ENCODE measurements at places on chromosomes 16 and 17.

DNA sequence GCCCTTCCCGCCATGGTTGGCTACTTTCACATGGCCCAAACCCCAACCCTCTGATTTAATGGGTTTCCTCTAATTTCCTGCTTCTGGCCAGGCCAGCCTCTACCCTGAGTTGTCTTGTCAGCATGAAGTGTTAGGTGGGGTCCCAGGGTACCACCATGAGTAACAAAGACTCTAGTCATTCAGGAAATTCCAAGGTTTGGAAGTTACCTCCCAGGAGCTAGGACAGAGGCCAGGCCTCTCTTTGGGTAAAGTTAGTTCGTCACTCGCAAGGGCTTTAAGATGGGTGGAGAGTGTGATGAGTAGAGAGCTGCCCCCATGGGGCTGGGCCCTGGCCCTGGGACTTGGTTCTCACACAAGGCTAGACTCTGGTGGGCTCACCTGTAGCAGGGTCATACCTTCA, 54.6 kb downstream of the PLD6 start:
- peak; percentile 70 for DNase-seq

GRCh38 chr17:73292031-73292531, 19.7 kb downstream of the CDC42EP4 start:
- peak; percentile 88 for DNase-seq

DNA sequence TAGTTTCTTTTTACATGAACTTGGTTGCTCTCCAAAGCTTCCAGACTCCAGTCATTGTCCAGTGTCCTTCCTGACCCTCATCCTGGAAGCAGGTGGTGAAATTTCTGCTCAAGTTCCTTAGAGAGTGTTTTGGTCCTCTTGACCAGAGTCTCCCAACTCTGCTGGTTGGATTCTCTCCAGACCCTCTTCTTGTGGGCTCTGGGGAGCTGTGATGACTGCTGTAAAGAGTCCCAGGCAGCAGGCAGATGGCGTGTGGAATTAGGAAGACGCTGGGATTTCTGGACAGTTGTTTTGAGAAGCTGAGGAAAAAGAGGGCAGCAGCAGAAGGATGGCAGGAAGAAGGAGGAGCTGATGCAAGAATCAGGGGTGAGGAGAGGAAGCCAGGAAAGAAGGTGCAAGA, 1.6 kb upstream of the SEZ6 start:
- no peak for DNase-seq

DNA sequence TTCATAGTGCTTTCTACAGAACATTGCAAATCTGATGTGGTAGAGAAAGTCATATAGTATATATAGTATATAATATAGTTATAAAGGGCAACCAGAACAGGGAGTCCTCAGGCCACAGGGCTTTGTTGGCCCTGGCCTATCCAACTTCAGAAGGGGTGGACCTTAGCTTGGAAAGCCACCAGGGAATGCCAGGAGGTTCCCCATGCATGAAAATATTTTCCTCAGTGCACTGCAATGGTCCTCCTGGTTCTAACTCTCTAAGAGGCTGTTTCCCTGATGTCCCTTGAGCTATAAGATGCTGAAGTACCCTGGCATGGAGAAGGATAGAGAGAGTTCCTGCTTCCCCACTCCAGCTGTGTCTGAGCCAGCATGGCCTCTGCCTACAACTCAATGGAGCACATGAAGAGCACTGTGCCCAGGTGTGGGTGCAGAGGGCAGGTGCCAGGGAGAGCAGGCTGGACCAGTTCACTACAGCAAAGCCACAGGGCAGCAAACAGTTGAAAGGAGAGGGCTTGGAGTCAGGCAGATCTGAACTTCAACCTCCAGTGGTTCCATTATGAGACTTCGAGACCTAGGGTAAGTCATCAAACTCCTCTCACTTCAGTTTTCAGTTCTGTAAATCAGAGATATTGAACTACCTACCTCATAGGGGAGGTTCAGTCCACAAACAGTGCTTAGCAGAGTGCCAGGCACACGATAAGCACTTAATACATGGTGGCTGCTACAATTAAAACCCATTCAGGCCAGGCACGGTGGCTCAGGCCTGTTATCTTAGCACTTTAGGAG, 183.1 kb downstream of the SALL1 start:
- DNase-seq: no peak

DNA sequence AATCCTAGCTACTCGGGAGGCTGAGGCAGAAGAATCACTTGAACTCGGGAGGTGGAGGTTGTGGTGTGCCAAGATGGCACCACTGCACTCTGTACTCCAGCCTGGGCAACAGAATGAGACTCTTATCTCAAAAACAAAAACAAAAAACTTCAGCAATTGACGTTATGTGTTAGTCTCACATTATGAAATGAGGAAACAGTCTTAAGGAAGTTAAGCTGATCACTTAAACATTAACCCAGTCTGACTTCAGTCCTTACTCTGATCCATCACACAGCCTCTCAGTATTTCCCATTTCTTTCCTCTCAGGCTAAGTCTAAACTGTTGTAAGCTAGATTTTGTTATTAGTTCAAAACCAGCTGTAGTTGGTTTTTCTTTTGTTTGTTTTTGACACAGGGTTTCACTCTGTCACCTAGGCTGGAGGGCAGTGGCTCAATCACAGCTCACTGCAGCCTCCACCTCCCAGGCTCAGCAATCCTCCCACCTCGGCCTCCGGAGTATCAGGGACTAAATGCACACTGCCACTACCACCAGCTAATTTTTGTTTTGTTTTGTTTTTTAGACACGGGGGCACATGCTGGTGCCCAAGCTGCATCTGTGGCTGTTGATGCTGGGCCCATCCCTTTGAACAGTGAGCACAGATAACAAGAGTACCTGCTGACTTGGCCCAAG, 6.3 kb downstream of the JPT1 start:
- DNase-seq: peak; percentile 42

DNA sequence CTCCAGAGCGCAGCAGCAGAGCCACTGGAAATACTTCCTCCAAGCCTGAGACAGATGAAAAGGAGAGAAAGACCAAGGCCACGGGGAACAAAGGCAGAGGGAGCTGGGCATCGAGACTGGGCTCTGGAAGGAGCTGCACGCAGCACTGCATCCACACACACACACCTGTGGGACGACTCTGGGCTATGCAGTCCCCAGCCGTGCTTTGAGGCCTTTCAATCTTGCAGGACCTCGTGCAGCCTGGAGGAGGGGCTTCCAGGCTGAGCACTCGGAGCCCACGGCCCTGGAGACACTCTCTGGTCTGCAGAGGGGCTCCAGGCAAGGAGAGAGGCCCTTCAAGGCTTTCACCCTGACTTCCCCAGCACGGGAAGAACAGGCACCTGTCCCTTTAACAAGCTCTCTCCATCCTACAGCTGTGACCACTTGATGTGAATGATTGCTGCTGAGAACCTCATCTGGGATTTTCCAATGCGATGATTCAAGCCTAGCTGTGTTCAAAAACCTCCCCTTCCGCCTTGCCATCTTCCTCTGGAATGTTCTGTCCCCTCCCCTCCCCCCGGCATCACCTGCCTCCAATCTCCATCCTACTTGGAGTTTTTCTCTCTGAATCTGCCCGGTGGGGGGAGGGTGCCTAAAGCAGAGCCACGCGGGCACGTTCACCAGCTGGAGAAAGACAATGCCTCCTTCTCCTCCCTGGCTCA, 37.5 kb downstream of the RBFOX3 start:
- peak; percentile 8 for DNase-seq

DNA sequence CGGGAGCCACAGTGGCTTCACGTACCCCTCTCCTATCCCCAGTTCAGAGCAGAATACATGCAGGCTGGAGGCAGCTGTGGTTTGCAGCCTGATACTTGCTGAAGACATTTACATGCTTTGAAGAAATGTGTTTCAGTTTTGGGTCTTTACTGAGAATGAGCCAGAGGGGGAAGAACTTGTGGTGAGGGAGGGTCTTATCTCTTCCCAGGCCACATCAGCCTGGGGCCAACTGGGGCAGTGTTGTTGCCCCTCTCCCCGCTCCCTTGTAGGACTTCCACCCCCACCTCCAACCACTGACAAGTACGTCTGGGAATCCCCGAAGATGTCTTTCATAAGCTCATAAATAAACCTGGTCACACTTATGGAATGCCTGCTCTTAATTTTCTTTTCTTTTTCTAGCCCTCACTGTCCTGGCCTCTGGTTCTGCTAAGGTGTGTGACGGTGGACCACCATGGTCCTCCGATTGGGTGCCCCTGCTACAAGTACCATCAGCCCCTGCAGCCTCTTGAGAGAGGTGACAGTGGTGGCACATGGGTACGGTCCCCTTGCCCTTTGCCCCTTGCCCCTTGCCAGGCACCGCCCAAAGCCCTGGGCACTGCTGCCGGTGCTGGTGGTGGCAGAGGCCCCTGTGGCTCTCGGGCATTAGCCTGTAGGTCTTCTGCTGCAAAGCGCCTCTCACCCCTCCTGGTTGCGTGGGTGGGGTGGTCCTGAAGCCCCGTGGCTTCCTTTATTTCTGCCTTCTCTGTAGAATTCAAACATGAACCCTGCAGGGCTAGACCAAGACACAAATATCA, 144.8 kb upstream of the RPH3AL start:
- DNase-seq: no peak

DNA sequence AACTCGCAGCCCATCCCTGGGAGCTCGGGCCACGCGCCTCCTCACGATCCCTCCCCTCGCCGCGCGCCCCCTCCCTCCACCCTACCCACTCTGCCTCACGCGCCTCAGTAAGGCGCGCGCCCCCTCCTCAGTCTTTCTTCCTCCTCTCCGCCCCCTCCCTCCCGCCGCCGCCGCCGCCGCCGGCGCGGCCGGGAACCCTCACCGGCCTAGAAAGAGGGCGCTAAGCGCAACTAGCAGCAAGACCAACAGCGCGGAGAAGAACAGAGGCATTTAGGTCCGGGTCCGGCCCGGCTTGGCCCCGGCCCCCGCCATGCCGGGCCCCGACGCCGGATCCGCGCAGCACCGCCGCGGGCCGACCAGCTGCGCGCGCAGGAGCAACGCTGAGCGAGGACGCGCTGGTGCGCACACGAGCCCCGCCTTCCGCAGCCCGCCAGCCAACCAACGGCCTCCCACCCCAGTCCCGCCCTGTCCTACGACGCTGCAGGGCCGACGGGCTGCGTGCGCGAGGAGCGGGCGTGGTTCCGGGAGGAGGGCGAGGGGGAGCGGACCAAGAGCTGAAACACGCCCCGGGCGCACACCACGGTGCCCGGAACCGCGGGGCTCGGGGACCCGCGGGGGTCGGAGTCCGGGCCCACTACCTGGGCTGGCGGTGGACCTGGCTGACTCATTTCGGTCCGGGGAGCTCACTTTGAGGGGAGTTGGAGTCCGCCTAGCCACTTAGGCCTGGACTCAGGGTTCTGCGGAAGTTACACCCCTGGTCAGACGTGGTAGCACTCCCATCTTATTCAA, at the start of gene BLTP2:
Gene BLTP2, minus strand, starts transcription at position 372 of the 789 bp plus-strand sequence. Its CDS starts 102 bp downstream, at position 270.
- DNase-seq: peak; percentile 92

GRCh38 chr17:36144014-36144413, 32.4 kb downstream of the TBC1D3B start:
- DNase-seq: no peak

GRCh38 chr16:68760671-68761275, 23.7 kb downstream of the CDH1 start:
- DNase-seq: peak; percentile 57

DNA sequence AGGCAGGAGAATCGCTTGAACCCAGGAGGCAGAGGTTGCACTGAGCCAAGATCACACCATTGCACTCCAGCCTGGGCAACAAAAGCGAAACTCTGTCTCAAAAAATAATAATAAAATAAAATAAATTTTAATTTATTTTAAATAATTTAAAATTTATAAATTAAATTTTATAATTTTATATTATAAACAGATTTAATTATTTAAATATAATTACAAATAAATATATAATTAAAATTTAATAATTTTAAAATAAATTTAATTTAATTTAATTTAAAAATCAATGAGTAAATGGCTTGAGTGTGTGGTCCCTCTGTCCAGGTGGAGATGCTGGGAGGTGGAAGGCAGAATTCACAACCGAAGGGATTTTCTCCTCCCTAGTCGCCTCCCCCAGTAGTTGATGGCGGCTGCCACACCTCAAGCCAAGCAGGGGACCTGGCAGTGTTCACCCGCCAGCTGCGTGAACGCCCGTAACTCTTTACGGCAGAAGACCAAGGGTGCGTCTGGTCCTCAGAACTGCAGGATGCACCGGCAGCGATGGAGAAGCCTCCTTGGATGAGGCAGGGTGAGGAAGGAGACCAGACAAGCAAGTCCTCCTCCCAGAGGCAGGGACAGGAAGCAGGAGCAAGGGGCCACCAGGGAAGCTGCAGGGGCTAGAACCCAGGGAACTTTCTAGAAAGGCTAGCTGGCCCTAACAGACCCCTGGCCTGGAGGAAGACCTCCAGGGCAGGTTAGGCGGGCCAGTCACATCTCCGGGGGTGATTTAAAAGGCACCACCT, 22.9 kb upstream of the KRT17 start:
- DNase-seq: no peak

GRCh38 chr16:67226295-67226803, 581 bp upstream of the TMEM208 start:
- DNase-seq: no peak

DNA sequence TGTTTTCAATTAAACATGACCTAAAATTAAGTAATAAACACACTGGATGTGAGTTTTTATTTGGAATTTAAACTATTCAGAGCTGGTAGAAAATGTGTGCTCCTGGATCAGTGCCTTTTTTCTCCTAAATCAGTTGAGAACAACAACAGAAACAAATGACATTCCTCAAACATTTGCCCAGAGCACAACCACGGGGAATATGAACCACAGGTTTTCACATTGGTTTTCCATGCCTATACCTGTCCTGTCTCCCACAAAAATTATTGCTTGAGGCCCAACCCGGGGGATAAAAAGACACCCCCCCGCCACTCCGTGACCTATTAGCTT, 6.8 kb downstream of the HSBP1 start:
- DNase-seq: no peak

- no peak for DNase-seq
These were observed 11.6 kb downstream of the ST6GALNAC1 start for GRCh38 chr17:76631821-76632565.

- peak; percentile 15 for DNase-seq
These were observed 15.3 kb downstream of the TBCD start for GRCh38 chr17:82767041-82767754.

DNA sequence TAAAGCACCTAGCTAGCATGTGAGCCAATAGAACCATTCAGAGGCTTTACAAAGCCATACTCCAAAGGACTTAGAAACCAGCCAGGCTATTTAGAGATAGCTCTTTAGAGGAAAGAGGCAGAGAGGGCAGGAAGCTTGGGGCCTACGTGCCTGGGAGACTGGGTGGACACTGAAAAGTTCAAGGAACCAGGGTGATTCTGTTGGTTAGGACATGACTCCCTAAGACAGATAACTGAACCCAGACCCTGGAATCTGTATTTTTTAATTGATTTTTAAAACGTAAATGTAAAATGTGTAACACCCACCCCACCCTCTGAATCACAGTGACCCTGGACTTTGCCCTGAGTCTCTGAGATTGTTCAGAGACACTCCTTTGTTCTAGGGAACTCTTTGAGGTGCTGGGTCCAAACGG, 16.1 kb upstream of the GNA13 start:
- DNase-seq: peak; percentile 33

GRCh38 chr17:78922816-78923498, 2.2 kb downstream of the TIMP2 start:
- DNase-seq: no peak

DNA sequence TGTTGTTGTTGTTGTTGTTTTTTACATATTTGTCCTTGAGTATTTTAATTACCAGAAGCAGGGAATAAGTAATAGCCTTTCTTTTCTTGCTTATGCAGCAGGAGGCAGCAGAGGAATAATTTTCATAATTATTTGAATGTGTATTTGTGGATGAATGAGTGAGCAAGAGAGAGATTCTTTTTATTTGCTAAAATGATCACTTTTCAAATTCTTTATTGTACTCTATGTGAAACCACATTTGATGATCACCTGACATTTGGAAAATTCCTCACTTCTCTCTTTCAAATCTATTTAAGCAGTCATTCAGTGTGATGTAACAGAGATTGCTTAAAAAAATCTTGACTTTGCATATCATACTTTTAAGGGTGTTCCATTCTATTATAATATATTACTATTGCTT, 223.6 kb downstream of the BCAS3 start:
- no peak for DNase-seq

Measured in Caki2 (cell line).